Stimulated activated CD8-positive, alpha-beta memory T cell treated with anti-CD3 and anti-CD28 coated beads, Interleukin-2, amount 100 ng/mL, for 1 hour (primary cell): ENCODE measurements at places on chromosomes 11 and 22.
A peak's percentile ranks its signal among the peaks of the same experiment; 100 is the strongest.

DNA sequence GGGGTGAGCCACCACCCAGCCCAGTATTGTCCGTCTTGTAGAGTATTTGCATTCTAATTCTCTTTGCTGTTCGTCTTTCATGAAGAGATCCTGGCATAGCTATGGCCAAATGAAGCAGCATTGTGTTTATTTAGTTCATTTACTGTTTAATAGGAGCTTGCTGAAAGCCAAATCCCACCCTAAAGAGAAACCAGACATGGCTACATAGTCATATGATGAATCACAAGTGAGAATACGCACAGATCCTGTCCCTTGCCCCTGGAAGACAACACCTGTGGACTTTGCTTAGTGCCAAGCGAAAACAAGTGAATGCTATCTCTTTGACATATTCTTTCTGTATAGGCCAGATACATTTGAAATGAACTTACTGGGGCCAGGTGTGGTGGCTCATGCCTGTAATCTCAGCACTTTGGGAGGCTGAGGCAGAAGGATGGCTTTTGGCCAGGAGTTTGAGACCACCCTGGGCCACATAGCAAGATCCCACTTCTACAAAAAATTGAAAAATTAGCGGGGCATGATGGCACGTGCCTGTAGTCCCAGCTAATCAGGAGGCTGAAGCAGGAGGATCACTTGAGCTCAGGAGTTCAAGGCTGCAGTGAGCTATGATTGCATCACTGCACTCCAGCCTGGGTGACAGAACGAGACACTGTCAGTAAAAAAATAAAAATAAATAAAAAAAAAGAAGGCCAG, 5.1 kb upstream of the ARFGAP3 start:
- DNase-seq: no peak

DNA sequence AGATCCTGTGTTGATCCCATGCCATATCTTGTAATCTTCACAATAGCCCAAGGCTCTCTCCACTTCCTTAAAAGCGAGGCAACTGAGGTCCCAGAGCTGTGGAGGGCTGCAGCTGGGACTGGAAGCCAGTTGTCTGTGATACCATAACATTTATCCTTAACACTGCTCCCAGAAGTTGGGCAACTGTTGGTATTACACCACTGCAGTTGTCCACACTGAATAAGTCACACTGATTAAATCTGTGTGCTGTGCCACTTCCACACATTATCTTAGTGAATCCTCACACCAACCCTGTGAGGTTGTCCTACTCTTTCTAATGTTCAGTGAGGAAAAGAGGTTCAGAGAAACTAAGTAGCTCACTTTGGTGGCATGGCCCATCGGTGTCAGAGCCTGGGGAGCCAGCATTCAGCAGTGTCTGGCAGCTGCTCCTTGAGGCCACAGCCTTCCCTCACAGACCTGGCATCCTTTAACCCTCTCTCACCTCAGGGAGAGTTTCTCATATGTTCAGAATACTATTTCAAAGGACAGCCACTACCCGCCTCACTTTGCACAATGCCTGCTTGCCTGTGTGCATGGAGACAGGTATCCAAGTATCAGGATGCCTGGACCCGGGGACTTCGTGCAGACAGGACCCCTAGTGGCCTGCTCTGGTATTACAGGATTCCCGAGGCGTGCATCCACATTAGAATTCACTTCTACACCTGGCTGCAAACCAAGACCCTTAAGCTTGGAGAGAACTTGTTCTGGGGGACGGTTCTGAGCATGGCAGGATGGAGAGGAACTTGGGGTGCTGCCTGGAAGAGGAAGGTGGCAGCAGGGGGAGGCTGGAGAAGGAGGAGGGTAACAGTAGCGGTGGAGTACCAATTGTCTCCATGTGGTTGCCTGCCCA, 221.9 kb upstream of the TBCEL start:
- no peak for DNase-seq

DNA sequence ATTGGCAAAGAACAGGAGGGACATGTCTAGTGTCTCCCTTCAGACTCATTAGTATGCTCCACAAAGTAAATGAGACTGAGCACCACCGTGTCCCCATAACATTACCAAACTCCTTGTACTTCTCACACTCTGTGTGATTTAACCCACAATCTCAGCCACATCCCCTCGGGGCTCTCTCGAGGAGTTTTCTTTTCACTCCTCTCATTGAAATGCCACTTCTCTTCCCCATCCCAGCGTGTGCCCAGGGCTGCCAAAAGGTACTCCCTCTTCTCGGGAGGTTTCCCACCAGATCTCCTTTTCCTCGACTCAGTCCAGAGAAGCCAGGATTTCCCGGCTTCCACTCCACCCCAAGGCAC, 1.1 kb downstream of the RBFOX2 start:
- no peak for DNase-seq

GRCh38 chr11:90601261-90601660, 378.4 kb upstream of the CHORDC1 start:
- no peak for DNase-seq

DNA sequence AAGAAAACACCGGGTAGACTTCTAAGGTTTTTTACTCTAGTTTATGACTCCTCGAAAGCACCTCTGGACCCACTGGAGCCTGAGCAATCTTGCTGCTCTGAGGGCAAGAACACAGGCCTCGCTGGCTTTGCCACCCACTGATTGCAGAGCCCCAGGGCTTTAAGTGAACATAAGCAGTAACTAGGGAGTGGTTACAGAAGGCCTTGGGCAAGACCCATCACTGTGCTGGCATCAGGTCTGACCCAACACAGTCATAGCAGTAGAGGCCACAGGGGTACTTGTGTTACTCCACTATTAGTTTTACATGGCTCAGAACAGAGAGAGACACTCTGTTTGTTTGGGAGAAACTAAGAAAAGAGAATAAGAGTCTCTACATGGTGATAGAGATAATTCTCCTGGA, 684.5 kb downstream of the FAM181B start:
- DNase-seq: no peak

GRCh38 chr11:128926437-128927107, 16.1 kb downstream of the TP53AIP1 start:
- DNase-seq: no peak

GRCh38 chr11:125170001-125170509, 5.5 kb downstream of the PKNOX2 start:
- no peak for DNase-seq

GRCh38 chr11:68255526-68255925, 16.2 kb downstream of the C11orf24 start:
- DNase-seq: no peak

DNA sequence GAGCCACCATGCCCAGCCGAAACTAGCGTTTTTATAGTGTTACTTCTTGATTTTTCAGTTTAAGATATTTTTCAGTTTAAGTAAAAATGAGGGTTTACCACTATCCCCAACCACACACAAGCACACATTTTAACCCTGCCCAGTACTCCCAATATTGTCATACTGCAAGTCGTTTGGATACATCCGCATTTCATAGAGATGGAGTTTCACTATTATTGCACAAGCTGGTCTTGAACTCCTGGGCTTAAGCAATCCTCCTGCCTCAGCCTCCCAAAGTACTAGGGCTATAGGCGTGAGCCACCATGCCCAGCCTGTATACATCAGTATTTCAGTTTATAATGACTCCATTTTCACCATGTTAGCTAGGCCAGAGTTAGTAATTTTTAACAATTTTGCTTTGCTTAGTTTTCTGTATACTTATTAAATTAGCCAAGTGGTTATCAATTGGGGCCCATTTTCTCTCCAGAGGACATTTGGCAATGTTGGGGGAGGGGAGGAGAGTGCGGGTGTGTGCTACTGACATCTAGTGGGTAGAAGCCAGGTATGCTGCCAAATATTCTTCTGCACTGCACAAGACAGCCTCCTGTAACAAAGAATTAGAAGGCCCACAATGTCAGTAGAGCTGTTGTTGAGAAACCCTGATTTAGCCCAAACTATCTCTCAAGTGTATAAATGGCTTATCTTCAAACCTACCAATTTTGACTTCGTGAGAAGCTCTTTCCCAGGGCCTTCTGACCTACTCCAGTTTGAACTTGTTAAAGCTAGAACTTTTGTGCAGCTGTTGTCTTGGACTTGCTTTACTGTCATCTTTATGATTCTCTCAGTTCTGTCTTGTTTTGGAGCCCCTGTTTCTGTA, 7.3 kb downstream of the USP47 start:
- DNase-seq: peak; percentile 39

DNA sequence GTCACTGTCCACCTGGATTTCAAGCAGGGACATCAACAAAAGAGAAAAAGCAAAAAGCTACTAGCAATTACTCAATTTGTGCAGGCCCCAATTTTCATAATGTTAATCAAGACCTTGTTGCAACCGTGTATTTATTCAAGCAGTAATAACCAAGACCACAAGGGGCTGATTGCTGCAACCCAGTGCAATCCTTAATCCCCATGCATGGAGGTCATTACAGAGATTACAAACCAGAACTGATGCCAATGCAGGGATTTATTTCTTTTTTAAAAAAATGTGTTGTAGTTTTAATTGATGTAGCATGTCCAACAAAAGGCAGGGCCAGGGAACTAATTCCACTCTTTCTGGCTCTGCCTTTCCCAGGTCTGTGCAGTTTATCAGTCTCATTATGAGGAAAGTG, 18.4 kb downstream of the TECTA start:
- no peak for DNase-seq

DNA sequence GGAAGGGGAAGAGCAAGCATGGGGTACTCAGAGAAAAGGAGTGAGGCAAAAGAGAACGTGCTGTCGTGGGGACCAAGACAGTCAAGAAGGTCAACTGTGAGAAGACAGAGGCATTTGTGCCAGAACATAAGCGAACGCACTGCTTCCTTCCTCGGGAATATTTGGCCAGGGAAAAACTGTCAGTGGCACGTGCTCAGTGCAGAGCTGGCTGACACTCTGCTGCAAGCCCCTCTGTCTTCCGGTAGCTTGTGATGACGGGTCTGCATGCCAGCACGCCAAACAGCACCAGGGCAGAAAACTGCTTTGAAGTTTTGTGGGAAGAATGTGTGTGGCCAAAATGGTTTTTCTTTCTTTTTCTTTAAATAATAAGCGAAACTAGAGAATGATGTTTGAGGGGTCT, 60.6 kb downstream of the SMCO4 start:
- DNase-seq: no peak

DNA sequence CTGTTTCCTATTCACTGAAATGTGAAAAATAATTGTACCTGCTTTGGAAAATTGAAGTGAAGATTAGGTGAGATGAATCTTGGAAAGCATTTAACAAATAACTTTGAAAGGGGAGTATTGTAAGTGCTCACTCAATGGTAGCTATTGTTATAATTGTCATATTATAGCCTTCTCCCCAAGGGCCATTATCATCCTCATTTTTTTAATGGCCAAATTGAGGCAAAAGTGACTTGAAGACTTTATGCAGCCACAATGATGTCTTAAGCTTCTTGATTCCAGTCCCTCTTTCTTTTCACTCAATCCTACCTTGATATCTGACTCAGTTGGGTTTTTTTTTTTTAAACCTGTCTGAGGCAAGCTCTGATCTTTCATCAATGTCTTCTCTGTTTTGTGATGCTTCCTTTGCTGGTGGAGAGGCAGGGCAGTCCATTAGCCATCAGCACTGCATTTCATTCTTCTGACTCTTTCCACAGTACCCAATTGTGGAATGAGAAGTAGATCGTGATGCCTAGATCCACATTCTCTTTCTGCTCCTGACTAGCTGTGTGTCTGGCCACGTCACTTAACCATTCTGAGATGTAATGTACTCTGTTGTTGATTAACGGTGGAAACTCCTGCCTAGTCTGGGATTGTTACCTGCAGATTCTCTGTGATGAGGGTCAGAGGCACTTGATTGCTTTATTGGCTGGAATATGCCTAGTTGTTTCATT, 101.4 kb downstream of the DBX1 start:
- DNase-seq: no peak

GRCh38 chr11:7690648-7691047, 15.6 kb downstream of the OVCH2 start:
- no peak for DNase-seq

GRCh38 chr11:25566298-25567200, 765.4 kb upstream of the ANO3 start:
- DNase-seq: no peak

GRCh38 chr11:34308913-34309585, 48.8 kb downstream of the ABTB2 start:
- DNase-seq: no peak

DNA sequence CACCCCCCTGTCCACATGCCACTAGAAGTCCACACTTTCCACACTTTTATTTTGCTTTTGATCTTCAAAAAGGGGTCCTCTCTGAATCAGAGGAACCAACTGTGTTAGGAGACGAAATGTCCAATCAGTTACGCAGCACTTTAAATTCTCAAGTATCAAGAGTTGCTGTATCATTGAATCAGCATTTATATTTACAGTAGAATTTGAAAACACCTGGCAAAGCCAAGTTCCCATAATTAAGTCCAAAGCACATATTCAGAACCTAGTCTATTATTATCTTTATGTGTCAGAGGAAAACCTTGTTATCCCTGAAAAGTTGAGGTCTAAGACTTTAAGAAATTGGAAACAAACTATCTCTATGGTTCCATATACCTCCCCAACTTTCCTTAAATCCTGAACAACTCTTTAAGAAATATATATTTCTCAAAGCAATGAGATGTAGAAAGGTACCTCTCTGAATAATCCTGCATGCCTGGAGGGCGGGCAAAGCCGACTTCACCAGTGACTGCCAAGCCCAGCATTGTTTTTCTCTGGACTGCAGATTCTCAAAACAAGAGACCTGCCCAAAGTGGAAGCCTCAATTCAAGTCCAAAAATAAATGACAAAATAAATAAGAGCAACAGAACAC, 75.9 kb upstream of the ARFGAP3 start:
- DNase-seq: no peak

DNA sequence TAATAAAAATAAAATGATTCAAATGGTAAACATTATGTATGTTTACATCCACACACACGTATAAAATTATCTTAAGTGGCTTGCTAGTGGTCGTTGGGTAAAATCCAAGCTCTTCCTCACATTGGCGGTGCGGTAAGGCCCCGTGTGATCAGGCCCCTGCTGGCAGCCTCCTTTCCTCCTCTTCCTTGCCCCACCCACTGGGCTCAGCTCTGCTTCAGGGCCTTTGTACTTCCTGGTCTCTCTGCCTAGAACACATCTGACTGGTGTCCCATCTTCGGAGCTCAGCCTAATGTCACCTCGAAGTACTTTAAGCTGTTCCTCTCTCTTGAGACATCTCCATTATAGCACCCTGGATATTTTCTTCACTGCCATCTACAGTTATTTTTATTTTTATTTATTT, 52.8 kb downstream of the OSBP2 start:
- no peak for DNase-seq

DNA sequence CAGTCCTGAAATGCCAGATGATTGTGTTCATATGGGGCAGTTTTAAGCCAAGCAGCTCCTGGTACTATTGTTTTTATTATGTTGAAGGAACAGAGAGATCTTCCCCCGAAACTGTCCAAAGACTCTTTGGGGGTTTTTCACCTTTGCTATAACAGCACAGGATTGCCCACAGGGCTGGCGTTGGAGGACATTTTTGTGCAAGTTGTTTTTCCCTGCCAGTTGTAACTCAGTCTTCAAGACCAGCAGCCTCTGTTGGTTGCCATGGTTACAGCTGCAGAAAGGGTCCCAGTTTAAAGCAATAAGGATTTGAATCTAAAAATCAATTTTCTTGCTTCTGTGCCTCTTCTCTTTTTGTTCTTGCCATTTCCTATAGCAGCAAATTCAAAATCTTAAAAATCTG, 45.4 kb upstream of the YWHAH start:
- no peak for DNase-seq
